Suprapubic skin (tissue), 4 donors: ENCODE measurements at places on chromosomes 2 and 18. TPM values are rescaled to one million over a fixed set of nuclear protein-coding genes. Genes with fewer than 3 reads are reported as not detected.
A peak's percentile ranks its signal among the peaks of the same experiment; 100 is the strongest.

DNA sequence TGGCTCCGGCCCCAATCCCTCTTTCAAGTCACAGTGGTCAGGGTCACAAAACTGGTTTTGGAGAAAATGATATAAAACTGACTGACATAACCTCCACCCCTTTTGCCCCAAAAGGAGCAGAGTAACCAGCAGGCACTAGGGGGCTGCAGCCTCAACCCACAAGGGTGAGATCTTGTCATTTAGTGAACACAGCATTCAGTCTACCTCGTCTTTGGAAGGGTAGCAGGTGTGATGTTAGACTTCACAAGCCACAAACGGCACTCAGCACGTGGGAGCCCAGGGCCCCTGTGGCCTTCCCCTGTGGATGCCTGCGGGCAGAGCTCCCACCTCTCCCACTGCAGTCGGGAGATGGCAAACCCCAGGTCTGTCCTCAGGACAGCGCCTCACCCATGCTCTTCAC, 372.1 kb upstream of the MYT1L start:
- H3K4me1 ChIP-seq: no peaks in the 10 kb centered on the region
- peaks cover 7% of the 10 kb centered on the region for H3K27me3 ChIP-seq
- no peak overlapping the region for H3K4me3 ChIP-seq
- no peaks in the 10 kb centered on the region for H3K36me3 ChIP-seq

KIF5C gene
- 3.2 TPM for total RNA-seq

GRCh38 chr2:230411570-230412370, 4.2 kb upstream of the SP100 start:
- peaks cover 56% of the 10 kb centered on the region for H3K4me1 ChIP-seq
- no peaks in the 10 kb centered on the region for H3K36me3 ChIP-seq
- peak; percentile 84 for DNase-seq
- H3K4me3 ChIP-seq: peak overlapping the region; percentile 54

- H3K27me3 ChIP-seq: no peaks in the 10 kb centered on the region
- no peak for DNase-seq
- H3K4me3 ChIP-seq: no peak overlapping the region
These were observed 934.8 kb downstream of the NRXN1 start for GRCh38 chr2:50097148-50097547.

DNA sequence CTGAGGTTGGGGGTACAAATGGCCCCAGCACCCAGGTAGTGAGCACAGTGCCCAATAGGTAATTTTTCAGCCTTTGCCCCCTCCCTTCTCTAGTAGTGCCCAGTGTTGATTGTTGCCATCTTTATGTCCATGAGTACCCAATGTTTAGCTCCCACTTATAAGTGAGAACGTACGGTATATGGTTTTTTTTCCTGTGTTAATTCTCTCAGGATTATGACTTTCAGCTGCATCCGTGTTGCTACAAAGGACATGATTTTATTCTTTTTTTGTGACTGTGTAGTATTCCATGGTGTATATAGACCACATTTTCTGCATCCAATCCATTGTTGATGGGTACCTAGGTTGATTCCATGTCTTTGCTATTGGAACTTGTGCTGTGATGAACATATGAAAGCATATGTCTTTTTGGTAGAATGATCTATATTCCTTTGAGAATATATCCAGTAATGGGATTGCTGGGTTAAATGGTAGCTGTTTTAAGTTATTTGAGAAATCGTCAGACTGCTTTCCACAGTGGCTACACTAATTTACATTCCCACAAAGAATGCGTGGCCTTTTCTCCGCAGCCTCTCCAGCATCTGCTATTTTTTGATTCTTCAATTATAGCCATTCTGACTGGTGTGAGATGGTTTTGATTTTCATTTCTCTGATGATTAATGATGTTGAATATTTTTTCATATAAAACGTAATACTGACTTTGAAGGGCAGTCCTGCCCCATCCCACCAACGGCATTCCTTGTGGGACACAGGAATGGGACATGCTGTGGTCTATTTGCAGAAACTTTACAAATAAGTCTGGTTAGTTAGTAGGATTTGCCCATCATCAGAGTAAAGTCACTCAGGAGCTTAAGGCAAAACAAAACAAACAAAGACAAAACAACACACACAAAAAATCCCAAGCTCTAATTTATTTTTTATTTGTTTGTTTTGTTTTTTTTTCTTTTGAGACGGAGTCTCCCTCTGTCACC, 135.0 kb downstream of the MYCN start:
- no peaks in the 10 kb centered on the region for H3K27me3 ChIP-seq
- H3K4me3 ChIP-seq: no peak overlapping the region
- no peak overlapping the region for H3K27ac ChIP-seq
- H3K36me3 ChIP-seq: no peaks in the 10 kb centered on the region
- no peak for DNase-seq

- H3K36me3 ChIP-seq: no peaks in the 10 kb centered on the region
- peak overlapping the region; percentile 71 for H3K4me3 ChIP-seq
- H3K4me1 ChIP-seq: peaks cover 31% of the 10 kb centered on the region
- DNase-seq: no peak
These were observed 985 bp downstream of the ILKAP start for GRCh38 chr2:238202326-238203093.

SLC4A5 gene
- 30.4 TPM for total RNA-seq

GRCh38 chr2:24638568-24638967, 147.5 kb downstream of the NCOA1 start:
- no peaks in the 10 kb centered on the region for H3K27me3 ChIP-seq
- H3K27ac ChIP-seq: no peak overlapping the region
- no peaks in the 10 kb centered on the region for H3K4me1 ChIP-seq
- H3K4me3 ChIP-seq: no peak overlapping the region

- no peaks in the 10 kb centered on the region for H3K36me3 ChIP-seq
- H3K27me3 ChIP-seq: no peaks in the 10 kb centered on the region
- H3K4me3 ChIP-seq: no peak overlapping the region
- H3K27ac ChIP-seq: no peak overlapping the region
- no peaks in the 10 kb centered on the region for H3K4me1 ChIP-seq
- DNase-seq: no peak
These were observed 142.4 kb downstream of the EN1 start for GRCh38 chr2:118705032-118705431.

SPATA3 gene
- total RNA-seq: not detected

EPB41L3 gene
- 14.4 TPM for total RNA-seq

CYS1 gene
- not detected for total RNA-seq

- no peaks in the 10 kb centered on the region for H3K36me3 ChIP-seq
- H3K27ac ChIP-seq: no peak overlapping the region
- H3K4me1 ChIP-seq: peaks cover 33% of the 10 kb centered on the region
- no peaks in the 10 kb centered on the region for H3K27me3 ChIP-seq
- no peak for DNase-seq
These were observed 172.2 kb downstream of the TMEM247 start for GRCh38 chr2:46651363-46652099.

PIKFYVE gene
- 25.0 TPM for total RNA-seq

CFAP210 gene
- total RNA-seq: not detected

DNA sequence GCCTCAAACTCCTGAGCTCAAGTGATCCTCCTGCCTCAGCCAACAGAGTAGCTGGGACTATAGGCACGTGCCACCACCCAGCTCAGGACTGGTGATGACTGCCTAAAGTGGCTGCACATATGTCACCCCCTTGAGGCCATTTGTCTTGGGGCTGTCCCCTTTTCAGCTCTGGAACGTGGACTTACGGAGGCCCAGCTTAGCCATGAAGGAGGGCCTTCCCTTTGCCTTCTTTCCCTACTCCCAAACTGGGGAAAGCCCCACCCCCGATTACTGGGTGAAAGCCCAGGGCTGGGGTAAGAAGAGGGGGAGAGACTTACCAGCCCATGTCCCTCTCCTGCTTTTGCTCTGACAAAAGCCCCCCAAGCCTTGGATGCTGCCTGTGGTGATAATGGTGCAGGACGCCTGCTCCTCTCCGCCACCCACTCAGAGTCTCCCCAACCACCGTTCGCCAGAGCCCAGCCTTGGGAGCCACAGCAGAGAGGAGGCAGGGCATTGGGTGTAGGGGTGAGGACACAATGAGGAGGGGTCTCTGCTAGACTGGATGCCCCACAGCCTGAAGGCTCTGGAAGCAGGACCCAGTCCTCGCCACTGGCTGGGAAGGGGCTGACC, 2.5 kb upstream of the DUSP2 start:
- DNase-seq: peak; percentile 73
- H3K4me3 ChIP-seq: no peak overlapping the region
- peaks cover 54% of the 10 kb centered on the region for H3K4me1 ChIP-seq
- H3K36me3 ChIP-seq: no peaks in the 10 kb centered on the region
- H3K27ac ChIP-seq: no peak overlapping the region

- no peaks in the 10 kb centered on the region for H3K36me3 ChIP-seq
- no peaks in the 10 kb centered on the region for H3K27me3 ChIP-seq
- no peak overlapping the region for H3K27ac ChIP-seq
- DNase-seq: no peak
These were observed 37.2 kb downstream of the CREG2 start for GRCh38 chr2:101349893-101350662.

DNA sequence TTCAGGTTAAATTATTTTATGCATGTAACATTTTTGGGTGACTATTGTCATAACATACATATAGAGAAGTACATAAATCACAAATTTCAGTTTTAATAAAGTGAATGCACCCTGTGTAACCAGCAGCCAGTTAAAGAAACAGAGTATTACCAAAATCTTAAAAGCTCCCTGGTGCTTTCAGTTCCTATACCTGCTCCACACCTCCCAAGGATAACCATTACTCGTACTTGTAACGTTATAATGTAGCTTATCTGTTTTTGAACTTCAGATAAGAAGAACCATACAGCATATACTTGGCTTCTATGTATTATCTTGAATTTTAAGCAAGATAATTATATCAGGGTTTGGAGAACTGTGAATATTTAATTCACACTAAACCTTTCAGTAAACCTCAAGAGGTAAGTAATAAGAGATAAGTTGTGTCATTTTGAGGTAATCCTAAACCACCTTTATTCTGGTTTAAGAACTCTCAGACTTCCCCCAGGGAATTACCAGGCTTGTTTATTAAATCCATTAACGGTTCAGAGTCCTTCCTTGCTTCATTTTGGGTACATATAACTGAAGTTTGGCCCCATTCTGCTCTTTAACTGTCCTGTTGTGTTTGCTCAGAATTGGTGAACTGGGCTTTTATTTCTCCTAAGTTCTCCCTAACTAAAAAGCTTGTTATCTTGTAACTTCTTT, 58.6 kb downstream of the LCLAT1 start:
- H3K4me3 ChIP-seq: no peak overlapping the region
- no peaks in the 10 kb centered on the region for H3K27me3 ChIP-seq
- H3K4me1 ChIP-seq: peaks cover 6% of the 10 kb centered on the region
- no peaks in the 10 kb centered on the region for H3K36me3 ChIP-seq

DNA sequence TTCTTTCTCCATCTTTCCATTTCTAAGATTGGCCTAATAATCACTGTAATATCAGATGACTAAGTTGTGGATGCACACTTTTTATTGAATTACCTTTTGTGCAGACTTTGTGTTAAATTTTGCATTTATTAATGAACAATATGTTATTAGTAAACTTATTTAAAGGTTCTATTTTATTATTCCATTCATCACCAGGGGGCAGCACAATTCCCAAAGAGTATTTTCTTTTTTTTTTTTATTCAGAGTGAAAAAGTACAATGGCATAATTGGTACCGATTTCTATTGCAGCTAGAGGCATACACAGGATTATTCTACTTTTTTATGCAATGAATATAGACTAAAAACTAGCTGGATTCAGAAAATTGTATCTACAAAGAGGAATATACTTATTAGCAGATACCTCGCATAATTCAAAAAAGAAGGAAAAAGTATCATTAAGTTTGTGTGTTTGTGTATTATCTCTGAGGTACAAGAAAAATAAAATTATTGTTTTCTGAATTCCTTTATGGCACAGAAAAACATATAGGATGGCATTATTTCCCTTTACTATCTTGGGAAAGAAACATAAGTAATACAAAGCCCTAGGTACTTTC, 390.6 kb downstream of the ERBB4 start:
- no peaks in the 10 kb centered on the region for H3K4me1 ChIP-seq
- DNase-seq: no peak
- H3K27ac ChIP-seq: no peak overlapping the region
- H3K36me3 ChIP-seq: no peaks in the 10 kb centered on the region
- no peaks in the 10 kb centered on the region for H3K27me3 ChIP-seq

DNA sequence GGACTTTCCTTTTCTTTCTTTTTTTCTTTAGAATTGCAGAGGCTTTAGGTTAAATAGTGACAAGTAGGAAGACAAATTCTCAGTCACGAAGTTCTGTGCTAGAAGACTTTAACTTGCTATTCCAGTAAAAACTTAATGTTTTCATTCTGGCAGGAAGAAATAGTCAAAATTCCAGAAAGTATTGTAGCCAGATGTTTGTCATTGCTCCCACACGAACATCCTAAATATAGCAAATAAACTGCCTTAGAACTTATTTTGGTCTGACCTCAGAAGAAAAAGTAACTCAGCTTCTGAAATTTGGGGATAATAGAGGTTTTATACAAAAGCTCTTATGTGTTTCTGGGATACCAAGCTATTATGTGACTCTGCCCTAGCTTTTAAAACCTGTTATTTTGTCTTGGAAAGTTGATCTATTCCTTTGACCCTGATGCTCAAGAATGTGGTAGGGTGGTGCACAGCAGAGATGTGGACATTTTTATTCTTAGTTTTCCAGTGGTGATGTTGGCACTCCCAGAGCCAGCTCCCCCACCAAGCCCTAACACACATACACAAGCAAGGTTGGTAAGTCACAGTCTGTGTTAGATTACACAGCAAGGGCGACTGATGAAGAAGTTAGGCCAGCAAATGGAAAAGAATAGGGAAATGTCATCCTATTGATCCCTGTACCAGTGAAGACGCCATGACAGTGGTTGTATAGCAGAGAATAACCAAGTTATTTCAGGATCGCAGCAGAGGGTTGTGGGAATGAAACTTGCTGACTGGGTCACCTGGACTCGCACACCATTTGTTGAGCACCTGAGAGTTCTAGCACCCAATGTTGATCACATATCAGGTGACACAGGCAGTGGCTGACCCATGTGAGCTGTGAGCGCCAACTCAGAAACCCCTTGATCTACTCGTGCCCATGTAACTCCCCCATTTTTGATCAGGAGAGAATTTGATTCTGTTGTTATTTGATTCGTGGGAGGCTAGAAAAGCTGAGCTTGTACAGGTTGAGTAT, 23.7 kb downstream of the FARP2 start:
- peaks cover 44% of the 10 kb centered on the region for H3K4me1 ChIP-seq
- H3K4me3 ChIP-seq: no peak overlapping the region
- no peak for DNase-seq
- no peaks in the 10 kb centered on the region for H3K27me3 ChIP-seq

DNA sequence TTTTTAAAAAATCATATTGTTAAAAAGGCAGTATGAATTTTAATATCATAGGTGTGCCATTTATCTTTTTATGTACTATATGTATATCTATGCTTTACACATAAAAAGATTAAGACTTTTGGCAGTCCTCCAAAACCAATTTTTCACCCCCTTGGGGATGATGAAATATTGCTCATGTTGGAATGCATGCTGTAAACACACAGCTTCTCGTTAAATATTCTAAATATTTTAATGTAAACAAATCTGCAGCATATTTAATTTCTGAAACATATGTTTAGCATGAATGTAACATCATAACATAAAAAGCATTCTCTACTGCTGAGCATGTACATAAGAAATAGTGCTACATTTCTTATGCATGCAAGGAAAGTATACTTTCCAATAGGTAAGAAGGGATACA, 484.3 kb upstream of the LRATD1 start:
- no peaks in the 10 kb centered on the region for H3K36me3 ChIP-seq
- H3K4me3 ChIP-seq: no peak overlapping the region
- no peaks in the 10 kb centered on the region for H3K27me3 ChIP-seq
- no peak for DNase-seq

GRCh38 chr2:14560716-14561115, 71.8 kb upstream of the LRATD1 start:
- H3K4me3 ChIP-seq: no peak overlapping the region
- H3K27ac ChIP-seq: no peak overlapping the region
- H3K4me1 ChIP-seq: peaks cover 22% of the 10 kb centered on the region

- no peak overlapping the region for H3K27ac ChIP-seq
- H3K4me1 ChIP-seq: peaks cover 22% of the 10 kb centered on the region
- no peaks in the 10 kb centered on the region for H3K36me3 ChIP-seq
- DNase-seq: no peak
These were observed 73.6 kb upstream of the CYP1B1 start for GRCh38 chr2:38149531-38149930.
